Substantia nigra (tissue), 51 donors: ENCODE measurements at places on chromosomes 7 and 10.

DNA sequence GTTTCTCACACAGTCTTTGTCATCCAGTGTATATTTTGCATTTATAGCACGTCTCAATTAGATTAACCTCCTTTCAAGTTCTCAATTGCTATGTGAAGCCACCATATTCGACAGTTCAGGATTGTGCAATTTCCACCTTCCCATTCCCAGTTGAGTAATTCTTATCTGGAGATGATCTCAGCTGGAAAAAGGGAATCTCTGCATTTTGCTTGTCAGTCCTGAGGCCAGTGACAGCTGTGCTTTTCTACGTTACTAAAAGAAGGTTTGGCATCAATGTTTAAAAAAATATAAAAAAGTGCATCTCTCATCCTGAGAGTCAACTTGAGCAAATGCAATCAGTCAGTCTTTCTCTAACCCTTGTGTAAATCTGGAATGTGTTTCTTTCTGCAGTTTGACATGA is 247.7 kb downstream of the PRKG1 start:
- DNase-seq: no peak

- DNase-seq: no peak
These were observed 29.7 kb downstream of the VIPR2 start for GRCh38 chr7:159114981-159115380.

- DNase-seq: no peak
These were observed 456.8 kb upstream of the NRP1 start for GRCh38 chr10:33791272-33791660.

GRCh38 chr7:138935465-138936011 is 45.7 kb downstream of the KIAA1549 start:
- DNase-seq: no peak

DNA sequence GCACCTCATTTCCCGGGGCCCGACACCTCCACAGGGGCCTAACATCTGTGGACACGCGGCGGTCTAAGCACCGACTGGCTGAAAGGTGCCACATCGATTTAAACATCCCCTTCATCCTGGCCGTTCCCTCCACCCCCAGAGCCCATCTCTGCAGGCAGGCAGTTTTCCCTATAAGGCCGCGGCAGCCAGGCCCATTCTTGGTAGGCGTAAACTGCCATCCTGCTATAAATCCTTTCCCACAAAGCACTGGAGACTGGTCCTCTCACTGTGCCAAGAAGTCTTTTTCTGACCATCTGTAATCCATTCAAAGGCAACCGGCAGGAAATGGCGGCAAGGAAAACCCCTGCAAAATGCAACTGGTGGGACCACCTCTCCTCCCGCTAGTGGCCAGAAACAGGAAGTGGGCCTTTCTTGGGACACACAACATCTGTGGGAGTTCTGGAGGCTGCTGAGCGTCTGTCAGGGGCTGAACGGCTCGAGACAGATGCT is 22.4 kb downstream of the ATXN7L1 start:
- DNase-seq: no peak

DNA sequence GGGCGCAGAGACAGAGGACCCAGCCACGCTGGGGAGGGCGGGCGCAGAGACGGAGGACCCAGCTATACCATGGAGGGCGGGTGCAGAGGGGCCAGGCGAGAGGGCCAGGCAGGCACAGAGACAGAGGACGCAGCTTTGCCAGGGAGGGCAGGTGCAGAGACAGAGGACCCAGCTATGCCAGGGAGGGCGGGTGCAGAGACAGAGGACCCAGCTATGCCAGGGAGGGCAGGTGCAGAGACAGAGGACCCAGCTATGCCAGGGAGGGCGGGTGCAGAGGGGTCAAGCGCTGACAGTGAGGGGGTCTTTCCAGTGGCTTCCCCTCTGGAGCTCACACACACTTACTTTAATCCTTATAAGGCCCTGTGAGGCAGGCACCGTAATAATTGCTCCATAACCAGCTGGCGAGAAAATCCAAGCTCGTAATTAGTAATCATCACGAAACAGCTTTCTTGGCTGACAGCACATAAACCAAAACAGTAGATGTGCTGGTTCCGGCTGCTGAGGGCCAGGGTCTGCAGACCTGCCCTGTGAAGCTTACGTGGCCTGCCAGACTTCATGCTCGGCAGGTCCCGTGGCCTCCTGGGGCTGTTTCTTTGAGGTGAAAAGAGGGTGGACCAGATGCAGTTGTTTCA is 137.2 kb downstream of the VIPR2 start:
- peak; percentile 22 for DNase-seq

GRCh38 chr10:86952106-86952505 is 5.3 kb downstream of the MMRN2 start:
- no peak for DNase-seq

DNA sequence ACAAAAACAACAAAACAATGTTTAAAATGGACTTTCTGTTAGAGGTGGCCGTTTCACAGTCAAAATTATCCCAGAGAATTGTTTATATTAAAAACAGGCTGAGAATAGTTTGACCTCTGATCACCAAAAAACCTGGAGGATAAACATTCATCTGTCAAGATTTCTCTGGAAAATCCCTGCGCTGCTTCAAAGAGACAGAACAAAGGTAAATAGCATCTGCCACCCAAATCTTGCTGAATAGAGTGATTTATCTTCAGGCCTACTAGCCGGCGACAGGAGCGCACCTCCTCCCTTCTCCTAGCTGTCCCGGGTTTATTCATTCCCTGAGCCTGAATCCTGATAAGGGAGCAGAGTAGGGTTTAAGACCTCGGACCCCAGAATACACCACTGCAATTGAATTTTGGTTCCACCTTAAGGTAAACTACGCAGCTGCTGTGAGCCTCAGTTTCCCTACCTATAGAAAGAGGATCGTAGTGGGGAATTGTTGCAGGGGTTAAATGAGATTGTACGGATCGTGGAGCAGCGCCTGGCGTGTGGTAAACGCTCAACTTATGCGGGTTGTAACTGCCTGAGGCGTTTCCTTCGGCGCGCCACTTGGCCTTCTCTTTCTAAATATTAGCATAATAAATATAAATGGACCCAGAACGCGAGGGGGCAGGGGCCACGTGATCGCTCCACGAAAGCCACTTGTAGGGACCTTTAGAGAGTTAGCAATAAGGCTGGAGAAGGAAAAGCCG is 498 bp upstream of the ST7 start:
- DNase-seq: peak; percentile 42

DNA sequence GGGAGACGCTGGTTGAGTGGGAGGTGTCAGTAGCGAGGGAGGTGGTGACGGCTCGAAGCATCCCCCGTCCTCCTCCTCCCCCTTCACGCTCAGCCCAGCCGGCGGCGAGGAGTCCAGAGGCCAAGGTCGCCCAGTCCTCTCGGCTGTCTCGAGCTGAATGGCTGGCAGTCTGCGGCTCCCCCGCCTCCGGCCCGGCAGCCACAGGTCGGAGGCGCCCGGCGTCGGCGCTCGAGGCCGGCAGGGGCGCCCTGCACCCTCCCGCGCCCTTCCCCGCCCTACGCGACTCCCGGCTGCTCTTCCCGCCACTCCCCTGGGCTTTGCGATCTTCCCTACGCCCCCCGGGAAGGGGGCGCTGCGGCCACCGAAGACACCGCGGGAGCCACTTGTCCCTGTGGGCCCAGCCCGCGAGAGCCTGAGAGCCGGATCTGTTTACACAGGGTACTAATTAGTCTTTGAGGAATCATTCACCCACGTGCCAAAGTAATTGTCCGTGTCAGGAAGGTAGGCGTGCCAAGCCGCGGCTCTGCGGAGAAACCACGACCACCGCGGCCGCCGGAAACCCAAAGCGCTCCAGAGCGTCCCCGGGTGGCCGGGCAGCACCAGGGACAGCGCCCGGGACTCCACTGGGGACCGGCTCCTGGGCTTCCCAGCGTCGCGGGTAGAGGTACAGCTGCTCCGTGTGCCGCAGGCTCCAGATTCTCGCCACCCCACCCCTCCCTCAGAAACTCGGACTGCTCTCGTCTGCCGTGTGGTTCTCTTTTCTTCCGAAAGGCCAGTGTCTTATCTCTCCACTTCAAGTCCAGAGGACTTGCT is at the start of gene NXPH1:
TSS of gene NXPH1 (plus strand) at position 133 of the 813 bp plus-strand sequence.
- no peak for DNase-seq

DNA sequence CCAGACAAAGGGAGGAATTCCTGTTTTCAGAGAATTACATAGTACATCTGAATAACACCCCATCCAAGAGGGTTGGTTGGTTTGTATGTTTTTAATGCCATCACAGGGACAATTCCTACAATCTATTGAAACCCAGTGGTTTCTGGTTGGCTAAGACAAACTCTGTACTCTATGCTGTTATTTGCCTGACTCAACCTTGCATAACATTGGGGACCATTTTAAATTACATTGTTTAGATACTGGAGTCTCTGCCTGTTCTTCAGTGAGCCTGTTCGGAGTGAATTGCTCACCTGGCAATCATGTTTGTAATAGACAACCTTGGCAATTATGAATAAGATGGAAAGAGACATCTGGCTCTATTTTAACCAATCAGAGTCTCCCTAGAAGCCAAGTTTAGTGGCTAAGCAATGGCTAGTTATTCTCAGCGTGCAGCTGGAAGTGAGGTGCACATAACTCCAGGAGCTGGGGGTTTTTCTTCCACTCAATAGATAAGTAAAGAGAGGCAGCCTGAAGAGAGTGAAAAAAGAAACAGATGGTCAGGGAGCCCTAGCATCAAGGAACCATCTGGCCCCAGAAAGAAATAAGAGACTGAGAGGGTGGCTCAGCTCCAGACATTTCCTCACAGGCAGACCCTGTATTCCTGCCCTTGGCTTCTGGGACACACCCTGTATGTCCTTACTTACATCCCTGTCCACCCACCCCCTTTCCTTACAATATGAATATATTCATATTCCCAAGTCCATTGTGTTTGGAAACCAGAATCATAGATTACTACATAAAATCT is 21.2 kb upstream of the SLC35G1 start:
- DNase-seq: no peak

DNA sequence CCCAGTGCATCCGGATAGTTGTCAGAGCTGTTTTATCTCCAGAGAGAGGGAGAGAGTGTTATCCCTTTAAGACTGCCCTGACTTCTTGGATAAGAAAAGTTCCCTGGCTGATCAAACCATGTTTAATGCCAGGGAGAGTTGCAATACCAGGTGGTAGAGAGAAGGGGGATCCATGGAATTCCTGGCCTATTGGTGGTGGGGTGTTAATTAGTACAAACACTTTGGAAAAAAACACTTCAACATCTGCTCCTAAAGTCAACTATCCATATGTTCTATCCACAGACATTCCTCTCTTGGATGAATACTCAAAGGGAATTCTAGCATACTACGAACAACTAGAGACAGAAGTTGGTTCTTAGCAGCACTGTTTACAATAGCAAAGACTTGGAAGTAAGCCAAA is 307.2 kb downstream of the TCERG1L start:
- no peak for DNase-seq

GRCh38 chr10:132363921-132364593 is 32.1 kb downstream of the LRRC27 start:
- DNase-seq: no peak

DNA sequence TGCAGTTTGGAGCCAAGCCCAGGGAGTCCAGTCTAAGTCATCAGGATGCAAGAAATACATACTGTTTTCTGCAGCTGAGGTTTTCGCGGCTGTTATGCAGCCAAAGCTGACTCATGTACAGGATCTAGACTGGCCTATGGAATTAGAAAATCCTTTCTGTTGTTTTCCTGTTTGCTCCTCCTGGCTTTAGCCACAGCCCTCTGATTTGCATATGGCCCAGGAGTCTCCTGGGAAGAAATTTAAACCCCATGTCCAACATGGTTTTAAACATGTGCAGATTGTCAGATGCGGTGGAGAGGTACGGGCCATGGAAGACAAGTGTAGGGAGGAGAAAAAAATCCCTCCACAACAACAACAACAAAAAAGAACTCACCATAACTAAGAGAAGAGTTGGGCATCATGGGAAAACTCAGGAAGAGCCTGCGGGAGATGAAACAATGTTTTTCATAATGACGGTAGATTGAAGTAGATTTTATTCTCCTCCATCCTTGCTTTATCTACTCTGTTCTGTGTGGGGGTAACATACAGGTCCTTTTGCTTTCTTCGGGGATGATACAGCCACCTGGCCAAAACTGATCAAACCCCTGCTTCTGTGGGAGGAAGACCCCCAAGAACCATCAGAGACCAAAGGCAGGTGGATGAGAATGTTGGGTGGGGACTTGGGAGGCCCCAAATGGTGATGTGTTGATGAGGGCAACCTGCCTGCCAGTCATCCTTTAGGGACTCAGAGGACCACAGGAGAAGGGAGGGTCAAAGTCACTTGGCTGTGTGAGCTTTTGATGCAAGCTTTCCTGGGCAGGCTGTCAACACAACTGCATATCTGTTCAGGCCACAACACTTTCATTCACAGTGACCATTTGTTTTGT is 29.8 kb upstream of the GNA12 start:
- no peak for DNase-seq

DNA sequence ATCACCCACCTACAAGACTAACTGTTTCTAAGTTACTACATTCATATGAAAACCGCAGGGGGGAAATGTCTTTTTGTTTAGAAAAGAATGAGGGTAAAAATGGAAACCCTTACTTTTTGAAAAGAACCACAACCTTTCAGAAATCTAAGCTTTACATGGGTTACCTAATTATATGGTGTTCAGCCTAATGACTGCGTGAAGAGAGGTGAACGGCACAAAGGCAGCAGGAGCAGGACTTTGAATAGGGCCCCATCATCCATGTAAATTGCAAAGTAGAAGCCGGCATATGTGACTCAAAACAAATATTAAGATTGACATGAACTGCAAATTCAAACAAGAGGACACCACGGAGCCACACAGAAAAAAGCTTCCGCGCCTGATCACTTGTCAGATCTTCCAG is 25.1 kb downstream of the NEBL start:
- no peak for DNase-seq
